ENCODE measurements at places on chromosomes 6 and 20. TPM values are rescaled to one million over a fixed set of nuclear protein-coding genes. Genes with fewer than 3 reads are reported as not detected.

DNA sequence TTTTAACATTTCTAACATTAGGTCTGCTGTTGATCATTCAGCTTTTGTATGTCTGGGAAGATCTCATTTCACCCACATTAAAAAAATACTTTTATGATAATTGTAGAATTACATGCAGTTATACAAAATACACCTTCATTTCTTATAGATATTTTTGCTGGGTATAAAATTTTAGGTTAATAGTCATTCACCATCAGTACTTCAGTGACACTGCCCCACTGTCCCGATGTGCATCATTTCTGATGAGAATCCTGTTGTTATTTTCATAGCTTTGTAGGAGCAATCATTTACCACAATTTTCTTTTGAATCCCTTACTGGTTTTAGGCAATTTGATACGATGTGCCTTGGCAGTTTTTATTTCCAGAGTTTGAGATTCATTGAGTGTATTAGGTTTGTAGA lies 173.6 kb downstream of the JARID2 start:
- DNase-seq, result no peak

GRCh38 chr6:106363401-106364138 lies 3.1 kb downstream of the CRYBG1 start:
- DNase-seq, result no peak

- DNase-seq, result no peak
Measured at GRCh38 chr6:149917679-149918078, 5.2 kb downstream of the RAET1G start.

UBD gene
- not detected for total RNA-seq

TRMT11 gene
- 22.7 TPM for total RNA-seq

DNA sequence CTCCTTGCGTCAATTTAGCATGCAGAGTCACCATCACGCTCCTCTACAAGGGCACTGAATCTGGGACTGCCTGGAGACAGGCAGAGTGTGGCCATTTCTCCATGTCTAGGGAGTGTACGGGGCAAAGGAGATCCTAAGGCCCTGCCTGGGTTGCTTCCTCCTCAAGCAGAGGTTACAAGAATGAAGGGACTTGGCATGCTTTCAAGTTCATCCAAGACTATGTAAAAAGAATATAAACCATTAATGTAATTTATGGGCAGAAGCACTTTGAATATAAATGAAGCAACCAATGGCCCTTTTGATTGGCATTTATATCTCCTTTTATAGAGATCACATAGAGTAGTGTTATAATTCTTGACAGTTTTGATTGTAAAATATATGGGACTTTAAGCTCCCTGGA lies 137.5 kb downstream of the BTBD3 start:
- no peak for DNase-seq

DNA sequence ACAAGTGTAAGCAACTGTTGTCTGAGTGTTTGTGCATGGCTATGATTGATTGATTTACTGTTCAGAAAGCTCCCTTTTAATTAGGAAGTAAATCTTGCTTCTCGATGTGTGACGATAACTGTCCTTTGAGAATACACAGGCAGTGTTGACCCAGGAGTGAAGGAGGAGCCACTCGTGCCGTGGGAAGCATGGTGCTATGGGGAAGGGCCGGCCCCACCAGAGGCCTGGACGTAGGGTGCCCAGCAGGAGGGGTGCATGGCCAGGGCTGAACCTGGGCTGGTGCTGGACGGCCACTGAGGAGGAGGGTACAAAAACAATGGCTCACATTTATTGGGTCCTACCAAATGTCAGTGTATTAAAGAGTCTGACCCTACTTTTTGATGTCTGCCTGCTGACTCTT lies 60.7 kb downstream of the ANKRD60 start:
- no peak for DNase-seq

RNF217 gene
- total RNA-seq, result 11.6 TPM

GRCh38 chr6:155008625-155009024 lies 13.5 kb downstream of the TIAM2 start:
- no peak for DNase-seq

GRCh38 chr6:132003516-132004178 lies 52.5 kb upstream of the CCN2 start:
- no peak for DNase-seq

GRCh38 chr20:6504826-6505225 lies 262.7 kb upstream of the BMP2 start:
- no peak for DNase-seq

EFCAB8 gene
- not detected for total RNA-seq

ADGRF1 gene
- 1.2 TPM for total RNA-seq

DNA sequence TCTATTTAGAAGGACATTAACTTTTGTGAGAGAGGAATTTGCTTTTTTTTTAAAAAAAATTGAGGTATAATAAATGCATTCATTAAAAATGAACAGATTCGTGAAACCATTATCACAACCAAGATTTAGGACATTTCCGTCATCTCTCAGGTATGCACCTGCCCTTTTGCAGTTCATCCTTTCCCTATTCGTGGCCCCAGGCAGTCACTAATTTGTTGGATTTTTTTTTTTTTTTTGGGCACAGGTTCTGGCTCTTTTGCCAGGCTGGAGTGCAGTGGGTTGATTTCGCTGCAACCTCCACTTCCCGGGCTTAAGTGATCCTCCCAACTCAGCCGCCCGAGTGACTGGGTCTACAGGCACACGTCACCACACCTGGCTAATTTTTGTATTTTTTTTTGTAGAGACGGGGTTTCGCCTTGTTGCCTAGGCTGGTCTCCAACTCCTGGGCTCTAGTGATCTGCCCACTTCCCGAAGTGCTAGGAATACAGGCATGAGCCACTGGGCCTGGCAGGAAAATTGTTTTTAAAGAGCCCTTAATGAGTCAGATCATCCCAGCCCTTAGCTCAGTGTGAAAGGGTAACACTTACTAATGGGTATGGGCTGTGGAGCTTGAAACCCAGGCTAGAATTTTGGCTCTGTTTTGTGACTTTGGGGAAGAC lies 9.2 kb downstream of the PHF3 start:
- DNase-seq, result no peak

SPEF1 gene
- total RNA-seq, result not detected

DNA sequence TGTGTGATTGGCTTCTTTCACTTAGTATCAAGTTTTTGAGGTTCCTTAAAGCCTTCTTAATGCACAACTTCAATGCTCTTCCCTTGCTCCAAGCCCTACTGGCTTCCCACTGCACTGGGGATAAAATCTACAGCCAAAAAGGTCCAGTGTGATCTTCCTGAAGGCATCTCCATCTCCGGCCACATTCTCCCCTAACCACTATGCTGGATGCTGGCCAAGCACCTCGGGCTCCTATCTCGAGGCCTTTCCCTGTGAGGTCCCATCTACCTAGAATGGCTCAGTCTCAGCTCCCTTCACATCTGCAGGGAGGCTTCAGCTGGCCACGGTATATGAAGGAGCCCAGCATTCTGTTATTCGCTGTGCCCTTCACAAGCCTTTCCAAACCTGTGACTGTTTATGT lies 48.1 kb downstream of the CNKSR3 start:
- no peak for DNase-seq

- no peak for DNase-seq
Measured at GRCh38 chr6:90385759-90386313, 89.2 kb upstream of the BACH2 start.

RRAGD gene
- 17.6 TPM for total RNA-seq

- DNase-seq, result no peak
Measured at GRCh38 chr20:37389844-37390275, 43.9 kb downstream of the SRC start.

FGD2 gene
- total RNA-seq, result 18.3 TPM

DNA sequence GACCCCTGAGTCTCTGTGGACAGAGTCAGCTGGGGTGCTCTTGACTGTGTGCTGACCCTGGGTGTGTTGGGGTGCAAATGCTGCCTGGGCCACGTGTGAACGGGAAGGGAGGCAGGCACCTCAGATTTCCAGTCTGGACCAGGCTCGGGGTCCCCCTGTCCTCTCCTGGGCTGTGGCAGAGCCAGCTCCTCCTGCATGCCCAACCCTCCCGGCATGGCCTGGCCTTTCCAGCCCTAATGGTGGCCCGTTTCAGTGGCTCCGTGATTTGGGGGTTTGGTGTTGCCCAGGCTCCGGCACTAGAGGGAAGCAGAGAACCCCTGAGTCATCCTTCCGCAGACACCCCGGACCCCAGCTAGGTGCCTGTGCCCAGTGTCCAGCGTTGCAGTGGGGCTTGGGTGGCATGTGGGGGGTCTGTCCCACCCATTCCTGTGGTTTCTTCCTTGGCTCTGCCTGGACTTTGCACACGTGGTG lies 9.1 kb downstream of the RBM38 start:
- DNase-seq, result no peak

LAMA5 gene
- 40.7 TPM for total RNA-seq

DNA sequence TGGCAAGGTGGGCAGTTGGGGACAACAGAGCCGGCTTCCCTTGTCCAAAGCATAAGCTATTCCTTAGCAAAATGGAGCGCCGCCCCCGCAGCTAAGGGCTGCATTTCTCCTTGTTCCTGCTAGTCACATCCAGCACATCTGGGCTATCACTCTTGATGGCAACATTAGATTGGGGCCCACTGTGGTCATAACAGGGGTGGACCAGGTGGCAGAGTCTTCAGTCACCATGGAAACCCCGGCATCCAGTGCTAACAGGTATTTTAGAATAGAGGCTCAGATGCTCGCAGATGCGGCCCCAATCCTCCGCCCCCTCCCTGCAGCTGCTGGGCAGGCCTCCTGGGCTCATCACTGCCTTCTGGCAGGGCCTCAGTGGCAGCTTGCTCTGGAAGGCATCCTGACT lies 168.2 kb upstream of the PROKR2 start:
- no peak for DNase-seq

C20orf204 gene
- total RNA-seq, result 1.8 TPM

SLC22A16 gene
- total RNA-seq, result 0.46 TPM

LEMD2 gene
- total RNA-seq, result 59.6 TPM

- DNase-seq, result peak; percentile 36
Measured at GRCh38 chr6:6682225-6682624, 93.7 kb downstream of the LY86 start.

PGC gene
- not detected for total RNA-seq

C20orf144 gene
- not detected for total RNA-seq

TSPO2 gene
- total RNA-seq, result not detected

DNA sequence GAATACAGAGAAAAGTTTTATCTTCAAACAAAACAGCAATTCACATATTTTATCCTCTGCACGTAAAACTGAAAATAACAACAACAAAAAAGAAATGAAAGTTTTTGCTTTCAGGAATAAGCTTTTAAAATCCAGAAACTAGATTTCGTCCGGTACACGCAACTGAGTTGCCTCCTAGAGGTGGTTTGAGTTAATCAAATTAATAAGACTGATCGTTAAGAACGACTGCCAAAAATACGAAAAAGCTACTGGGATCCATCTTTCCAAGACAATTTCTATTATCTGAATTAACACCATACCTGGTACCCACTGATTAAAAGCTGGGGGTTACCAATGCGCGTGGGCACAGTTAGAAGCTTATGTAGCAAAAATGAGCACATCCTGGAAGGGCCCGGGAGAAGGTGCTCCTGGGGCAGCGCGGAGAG lies 669 bp downstream of the PDCD2 start:
- DNase-seq, result no peak

- no peak for DNase-seq
Measured at GRCh38 chr6:17490724-17491123, 97.3 kb downstream of the CAP2 start.

DNA sequence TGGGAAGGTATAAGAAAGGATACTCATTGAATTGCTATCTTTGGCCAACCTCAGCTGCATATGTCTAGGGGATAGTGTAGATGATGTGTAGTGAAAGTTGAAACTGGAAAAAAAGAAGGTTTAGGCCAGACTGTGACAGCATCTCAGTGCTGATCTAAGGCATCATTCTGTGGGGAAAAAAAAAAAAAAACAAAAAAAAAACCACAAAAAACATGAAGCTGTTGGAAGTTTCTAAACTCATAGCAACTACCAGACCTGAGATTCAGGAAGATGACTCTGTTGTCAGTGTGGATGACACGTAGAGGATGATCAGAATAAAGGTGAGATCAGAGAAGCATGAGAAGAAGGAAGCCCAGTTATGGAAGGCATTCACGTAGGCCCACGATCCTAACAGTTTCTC lies 100.8 kb upstream of the CNKSR3 start:
- no peak for DNase-seq

CARMIL1 gene
- 21.8 TPM for total RNA-seq

PARD6B gene
- 29.2 TPM for total RNA-seq

DNA sequence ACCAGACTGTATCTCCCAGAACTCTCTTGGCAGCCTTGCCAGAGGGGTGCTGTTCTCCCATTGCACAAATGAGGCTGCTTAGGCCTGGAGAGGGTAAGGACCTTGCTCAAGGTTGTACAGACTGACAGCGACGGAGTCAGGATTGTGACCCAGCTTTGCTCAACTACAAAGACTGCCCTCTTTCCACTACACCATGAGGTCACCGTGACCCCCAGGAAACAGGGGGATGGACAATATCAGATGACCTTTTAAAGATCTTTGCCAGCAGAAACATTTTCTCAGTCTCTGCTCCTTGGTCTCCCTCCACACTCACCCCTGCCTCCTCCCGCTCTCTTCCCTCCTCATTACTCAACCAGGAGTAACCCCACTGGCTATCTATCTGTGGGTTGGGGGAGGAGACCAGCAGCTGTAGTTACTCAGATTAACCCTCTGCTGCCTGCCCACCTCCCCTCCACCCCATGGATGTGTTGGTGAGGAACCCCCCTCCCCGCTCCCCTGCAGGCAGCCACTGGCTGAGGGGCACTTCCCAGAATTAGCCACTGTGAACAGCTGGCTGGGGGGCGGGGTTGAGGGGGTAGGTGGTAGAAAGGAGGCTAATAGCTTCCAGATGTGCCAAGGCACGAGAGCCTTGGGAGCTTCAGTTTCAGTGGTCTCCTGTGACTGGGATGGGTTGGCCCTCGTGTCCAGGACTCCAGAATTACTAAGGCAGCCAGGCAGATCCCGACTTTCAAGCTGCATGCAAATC lies 26.9 kb upstream of the MRPS18A start:
- DNase-seq, result no peak

DNA sequence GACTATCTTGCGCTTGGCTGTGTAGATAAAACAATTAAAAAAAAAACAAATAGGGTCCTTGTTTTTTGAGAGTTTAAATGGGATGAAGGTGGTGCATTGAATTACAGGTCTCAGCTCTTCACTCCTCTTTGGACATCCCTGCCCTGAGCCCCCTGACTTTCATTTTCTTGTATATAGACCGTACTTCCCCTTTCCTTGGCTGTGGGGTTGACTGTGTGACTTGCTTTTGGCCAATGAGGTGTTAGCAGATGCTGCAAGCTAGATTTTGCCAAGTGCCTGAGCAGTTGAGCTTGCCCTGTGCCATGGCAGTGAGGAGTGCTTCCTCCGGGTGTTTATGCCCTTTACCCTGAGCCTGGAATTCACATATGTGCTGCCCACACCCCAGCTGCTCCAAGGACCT lies 386.1 kb upstream of the ZFP64 start:
- no peak for DNase-seq

TPD52L1 gene
- 12.1 TPM for total RNA-seq

Measured in mucosa of descending colon (tissue), 3 donors.